ENCODE measurements at places on chromosomes 11 and 22.

- DNase-seq = peak; percentile 55
Observed at GRCh38 chr11:33413301-33413700, 156.1 kb downstream of the HIPK3 start.

DNA sequence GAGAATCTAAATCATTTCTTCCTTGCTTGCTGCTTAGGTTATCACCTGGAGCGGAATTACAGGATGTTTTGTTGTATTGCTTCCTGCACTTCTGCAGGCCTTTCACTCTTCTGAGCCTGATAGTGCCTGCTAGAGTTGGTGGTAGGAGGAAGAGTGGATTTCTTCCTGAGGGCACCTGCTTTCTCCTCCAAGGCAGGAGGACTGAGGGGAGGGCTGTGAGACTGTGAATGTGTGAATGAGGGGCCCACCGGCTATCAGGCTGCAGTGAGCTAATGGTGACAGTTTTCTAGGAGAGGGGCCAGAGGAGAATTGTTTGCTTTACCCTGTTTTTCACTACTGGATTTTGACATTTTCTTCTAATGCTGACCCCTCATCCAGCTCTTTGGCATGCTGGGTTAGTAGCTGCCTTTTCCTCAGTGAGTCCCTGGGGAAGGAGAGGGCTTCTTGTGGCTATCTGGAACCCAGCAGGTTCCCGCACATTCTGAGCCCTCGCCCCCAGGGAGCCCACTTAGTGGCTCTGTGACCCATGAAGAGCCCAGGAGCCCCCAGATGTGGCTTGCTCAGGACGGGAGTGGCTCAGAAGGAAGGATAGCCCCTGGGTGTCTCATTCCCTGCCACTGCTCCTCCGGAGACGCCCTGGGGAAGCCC, 39.1 kb downstream of the DIXDC1 start:
- DNase-seq = no peak

GRCh38 chr11:46308631-46309419, 31.4 kb downstream of the CREB3L1 start:
- DNase-seq = peak; percentile 71

DNA sequence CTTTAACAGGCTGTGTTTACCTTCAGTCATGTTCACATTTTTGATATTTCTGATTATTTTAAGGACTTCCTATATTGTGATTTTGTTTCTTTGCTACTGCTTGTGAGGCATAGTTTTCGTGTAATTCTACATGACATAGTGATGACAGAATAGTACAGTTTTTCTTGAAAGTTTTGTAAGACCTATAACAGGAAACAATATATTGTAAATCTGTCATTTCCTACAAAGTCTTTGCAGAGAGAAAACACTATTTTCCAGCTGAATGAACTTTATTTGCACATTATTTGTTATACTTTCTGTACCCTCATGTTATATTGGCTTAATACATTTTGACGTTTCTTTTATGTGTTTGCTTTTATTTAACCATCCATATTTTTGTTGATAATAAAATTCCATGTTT, 191.1 kb downstream of the TMEM135 start:
- DNase-seq = no peak

- DNase-seq = no peak
Observed at GRCh38 chr22:32818446-32819115, 17.1 kb downstream of the TIMP3 start.

GRCh38 chr11:45974806-45975205, 52.4 kb downstream of the LARGE2 start:
- DNase-seq = peak; percentile 29
